ENCODE measurements at places on chromosomes 4 and X.

GRCh38 chr4:87717276-87718031 is 67.4 kb downstream of the DMP1 start:
- no peak for DNase-seq

- no peak for DNase-seq
These were observed 319.1 kb downstream of the TENM3 start for GRCh38 chr4:182562350-182562749.

DNA sequence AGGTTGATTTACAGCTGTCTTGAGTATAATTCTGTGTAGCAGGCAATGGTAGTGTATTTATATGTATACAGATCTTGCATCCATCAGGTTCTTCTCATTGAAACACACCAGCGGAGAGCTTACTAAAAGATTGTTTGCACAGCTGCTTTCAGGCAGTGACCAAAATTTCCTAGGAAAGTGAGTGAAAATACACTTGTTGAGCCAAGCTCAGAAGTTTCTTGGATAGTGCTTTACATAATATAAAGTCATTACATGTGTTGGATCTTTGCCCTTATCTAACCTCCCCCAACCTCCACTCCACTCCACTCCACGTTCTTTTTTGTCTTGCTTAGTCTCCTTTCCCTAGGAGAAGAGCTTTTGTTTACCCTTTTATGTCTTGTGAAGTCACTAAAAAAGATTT is 34.1 kb downstream of the CNKSR2 start:
- peak; percentile 32 for DNase-seq

DNA sequence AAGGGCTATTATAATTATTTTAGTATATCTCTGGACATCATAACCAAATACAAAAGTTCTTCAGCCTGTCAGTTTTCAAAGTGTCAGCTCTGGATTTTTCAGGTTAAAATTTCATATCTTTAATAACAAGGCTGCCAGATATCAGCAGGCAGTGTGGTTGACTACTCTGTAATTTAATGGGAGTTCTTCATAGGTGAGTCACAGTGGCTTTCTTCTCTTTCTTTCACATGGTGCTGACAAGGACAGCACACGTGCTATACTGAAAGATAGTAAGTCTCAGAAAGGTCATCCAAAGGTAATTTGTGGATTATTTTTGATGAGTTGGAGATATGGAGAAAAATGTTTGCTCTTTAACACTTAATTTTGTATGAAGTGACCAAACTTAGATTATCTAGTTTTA is 43.2 kb downstream of the GALNT7 start:
- DNase-seq, result no peak

DNA sequence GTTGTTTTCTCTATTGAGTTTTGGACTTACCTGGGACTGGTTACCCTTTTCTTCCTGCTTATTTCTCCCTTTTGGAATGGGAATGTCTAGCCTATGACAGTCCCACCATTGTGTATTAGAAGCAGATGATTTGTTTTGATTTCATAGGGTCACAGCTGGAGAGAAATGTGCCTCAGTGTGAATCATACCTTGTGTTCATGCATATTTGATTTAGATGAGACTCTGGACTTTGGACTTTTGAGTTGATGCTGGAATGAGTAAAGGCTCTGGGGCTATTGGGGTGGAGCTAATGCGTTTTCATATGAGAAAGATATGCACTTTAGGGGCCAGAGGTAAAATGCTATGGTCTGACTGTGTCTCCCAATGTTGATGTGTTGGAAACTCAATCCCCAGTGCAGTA is 30.5 kb upstream of the TEX13C start:
- no peak for DNase-seq

- no peak for DNase-seq
These were observed 102.4 kb downstream of the SLIT2 start for GRCh38 chr4:20354120-20354519.

GRCh38 chr4:106369456-106370060 is 980 bp upstream of the GIMD1 start:
- peak; percentile 5 for DNase-seq

DNA sequence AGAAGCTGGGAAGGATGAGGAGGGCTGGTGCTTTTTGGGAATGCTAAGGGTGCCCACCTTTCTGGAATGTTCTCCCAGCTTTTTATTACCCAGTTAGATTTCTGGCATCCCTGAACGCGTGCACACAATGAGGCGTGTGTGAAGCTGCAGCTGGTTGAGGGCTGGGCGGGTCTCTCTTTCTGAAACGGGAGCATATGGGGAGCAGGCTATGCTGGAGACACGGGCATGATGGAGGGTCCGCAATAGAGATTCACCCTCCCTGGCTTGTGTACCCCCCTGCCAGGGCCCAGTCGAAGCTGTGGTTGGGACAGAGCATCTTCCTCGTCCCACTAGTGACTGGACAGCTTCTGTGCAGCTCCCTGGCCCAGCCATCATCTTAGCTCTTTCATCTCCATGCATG is 8.5 kb downstream of the NSG1 start:
- DNase-seq, result no peak

DNA sequence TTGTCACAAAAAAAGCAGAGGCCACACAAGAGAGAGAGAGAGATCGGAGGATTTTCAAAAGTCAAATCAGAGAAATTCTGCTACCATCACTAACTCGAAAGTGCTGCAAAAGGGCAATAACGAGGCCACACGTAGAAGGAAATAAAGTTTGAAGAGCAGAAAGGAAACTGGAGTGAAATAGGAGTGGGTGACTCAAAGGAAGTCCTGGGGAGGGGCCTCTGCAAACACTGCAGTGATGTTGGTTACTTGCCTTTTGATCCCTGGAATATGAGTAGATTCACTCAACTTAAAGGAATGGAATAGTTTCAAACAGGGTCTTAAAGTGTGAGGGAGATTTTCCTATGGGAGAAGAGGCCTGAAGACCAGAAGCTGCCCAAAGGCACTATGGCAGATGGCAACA is 663.4 kb upstream of the LCORL start:
- no peak for DNase-seq
